Cerebellum (tissue), 4 donors: ENCODE measurements at places on chromosomes 7 and 10. TPM values are rescaled to one million over a fixed set of nuclear protein-coding genes. Genes with fewer than 3 reads are reported as not detected.

DNA sequence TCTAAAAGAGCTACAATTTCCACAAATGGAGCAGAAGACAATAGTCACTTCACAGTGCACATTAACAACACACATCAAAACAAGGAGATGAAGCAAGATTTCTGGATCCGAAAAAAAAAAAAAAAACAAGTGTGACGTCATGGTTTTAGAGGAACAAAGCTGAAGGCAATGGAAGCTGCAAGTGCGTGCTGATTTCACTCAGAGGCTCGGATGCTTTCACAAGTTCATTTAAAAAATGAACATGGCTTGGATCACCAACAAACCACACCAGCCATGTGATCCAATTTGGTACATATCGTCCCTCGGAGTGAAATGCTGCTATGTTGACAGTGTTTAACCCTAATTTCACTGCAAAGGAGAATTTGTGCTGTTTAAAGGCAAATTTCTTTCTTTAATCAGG is 337.0 kb upstream of the PRKCQ start:
- no peak for DNase-seq

DNA sequence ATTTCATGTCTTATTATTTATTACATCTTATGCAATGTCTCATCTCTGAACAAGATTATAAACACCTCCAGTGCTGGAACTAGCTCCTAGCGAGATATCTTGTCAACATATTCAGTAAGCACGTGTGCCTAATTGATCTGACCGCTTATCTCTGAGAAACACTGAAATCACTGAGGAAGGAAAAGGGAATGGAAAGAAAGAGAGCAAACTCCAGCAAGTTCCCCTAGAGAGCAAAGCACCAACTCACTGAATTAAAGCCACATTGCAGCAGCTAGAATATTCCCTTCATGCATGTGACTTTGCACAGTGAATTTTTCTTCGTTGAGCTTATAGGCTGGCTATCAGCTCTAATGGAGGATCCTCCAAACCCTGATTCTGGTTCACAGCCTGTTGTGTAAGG is 177.1 kb upstream of the FRMD4A start:
- no peak for DNase-seq

TUBAL3 gene
- total RNA-seq: 0.27 TPM

PPP1R17 gene
- 4.4 TPM for total RNA-seq

GRCh38 chr7:92909686-92910475 is 73.5 kb upstream of the CDK6 start:
- DNase-seq: no peak

DNA sequence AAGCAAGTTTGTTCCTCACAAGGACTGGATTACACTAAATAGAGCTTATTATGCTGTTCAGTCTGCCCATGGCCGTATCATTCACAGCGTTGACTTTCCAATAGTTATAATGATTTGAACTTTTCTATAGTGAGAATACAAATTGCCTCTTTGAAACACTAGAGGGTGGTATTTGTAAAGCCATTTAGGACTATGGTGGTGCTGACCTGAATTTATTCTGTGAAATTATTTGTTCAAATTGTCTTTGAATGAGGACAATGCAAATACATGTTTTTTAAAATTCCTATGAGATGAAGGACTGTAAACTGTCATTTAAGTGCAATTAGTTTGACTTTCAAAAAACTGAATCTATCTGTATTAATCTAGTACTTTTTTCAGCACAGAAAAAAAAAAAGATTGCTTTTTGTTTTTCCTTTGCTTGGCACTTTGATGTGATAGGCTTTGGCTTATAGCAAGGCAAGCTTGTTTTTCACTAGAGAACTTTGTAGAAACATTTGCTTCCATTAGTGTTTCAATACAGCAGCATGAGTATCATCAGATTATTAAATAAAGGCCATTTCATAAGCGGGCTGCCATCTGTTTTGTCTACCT is 122.7 kb upstream of the TMEM229A start:
- DNase-seq: peak; percentile 18

GRCh38 chr10:51700228-51700817 is 928 bp upstream of the CSTF2T start:
- peak; percentile 17 for DNase-seq

- no peak for DNase-seq
Measured at GRCh38 chr7:37663693-37664092, 19.9 kb upstream of the GPR141 start.

SHH gene
- 3.4 TPM for total RNA-seq

WEE2 gene
- 0.45 TPM for total RNA-seq

PROSER2 gene
- 0.64 TPM for total RNA-seq

ACTL6B gene
- total RNA-seq: 58.7 TPM

DNA sequence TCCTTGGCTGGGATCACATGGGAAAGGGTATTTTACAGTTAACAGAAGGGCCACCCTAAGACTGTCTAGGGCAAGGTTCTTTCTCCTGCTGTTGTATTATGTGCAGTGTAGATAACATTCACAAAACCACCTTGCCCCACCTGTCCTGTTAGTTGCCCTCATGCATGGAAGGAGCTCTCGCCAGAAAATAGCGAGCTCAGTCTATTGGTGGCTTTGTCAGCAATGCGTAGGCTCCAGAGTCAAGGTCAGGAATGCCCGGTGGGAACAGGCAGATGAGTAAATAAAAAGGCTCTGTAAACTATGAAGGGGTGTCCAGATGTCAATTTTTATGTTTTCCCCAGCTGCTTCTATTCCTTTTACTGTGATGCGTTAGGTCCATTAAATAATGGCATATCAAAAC is 107.1 kb upstream of the WDR11 start:
- DNase-seq: no peak

GRCh38 chr7:2048531-2048930 is 184.2 kb downstream of the MAD1L1 start:
- no peak for DNase-seq

GRCh38 chr7:26504411-26505120 is 212.9 kb downstream of the SNX10 start:
- DNase-seq: no peak

- DNase-seq: no peak
Measured at GRCh38 chr7:99720800-99721595, 14.0 kb downstream of the CYP3A7 start.

DNA sequence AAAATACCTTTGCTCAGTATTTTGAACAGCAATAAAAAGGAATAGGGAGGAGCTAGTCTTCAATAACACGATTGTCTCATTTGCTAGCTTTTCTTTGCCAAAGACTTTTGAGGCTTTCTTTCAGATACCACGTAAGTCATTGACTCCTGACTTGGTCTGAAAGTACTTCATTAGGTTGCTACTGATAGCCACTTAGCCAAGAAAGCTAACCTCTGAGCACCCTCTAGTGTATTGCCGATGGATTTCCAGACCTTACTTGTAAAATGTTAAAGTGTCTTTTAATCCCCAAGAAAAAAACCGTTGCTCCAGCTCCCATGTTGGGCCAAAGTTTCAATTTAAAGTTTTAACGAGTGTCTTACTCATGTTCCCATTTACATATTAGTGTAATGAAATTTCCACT is 63.4 kb upstream of the STRIP2 start:
- no peak for DNase-seq
